ENCODE measurements at places on chromosomes 16 and 17.

DNA sequence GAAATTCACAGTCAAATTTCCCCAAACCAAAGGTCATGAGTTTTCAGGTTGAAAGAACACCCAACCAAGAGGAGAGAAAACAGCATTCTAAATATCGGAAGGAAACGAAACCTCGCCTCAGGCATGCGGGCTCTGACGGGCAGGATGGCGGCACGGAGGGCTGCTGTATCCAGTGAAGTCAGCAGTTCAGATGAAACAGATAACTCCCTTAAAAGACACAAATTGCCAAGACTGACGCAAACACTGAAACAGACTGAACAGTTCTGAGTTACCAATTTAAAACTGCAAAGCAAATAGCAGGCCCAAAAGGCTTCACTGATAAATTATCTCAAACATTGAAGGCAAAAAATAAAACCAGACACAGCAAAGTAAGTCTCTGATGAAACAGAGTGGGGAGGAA is 20.6 kb upstream of the CDH15 start:
- no peak for DNase-seq

- DNase-seq, result no peak
Observed at GRCh38 chr16:88978608-88979346, 1.8 kb upstream of the CBFA2T3 start.

DNA sequence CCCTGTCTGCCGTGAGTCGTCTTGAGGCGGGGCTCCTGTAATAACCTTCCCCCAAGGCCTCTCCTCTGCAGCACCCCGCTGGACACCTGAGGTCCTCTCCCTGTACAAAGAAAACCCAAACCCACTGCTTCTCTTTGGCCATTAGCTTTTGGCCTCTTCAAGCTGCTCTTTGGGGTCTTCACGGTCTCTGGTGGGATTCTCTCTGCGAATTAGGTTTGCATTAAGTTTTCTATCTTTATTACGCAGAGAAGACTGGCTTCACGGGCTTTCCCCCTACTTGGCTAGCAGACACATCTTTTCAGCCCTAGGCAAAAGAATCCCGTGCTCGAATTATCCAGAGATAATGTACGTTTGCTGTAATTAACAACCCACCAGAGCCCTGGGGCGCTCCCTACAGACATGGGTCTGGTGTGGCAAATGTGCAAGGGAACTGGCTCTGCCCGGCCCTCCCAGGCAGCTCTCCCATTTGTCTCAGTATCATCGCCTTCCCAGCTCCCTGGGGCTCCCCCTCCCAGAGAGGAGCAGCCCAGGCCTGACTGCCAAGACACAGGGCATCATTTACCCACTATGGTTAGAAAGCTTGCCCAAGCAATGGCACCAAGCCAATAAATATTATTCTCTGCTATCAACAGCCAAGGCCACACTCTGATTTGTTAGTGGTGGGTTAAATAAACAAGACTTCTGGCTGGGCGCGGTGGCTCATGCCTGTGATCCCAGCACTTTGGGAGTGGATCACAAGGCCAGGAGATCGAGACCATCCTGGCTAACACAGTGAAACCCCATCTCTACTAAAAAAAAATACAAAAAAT is 24.7 kb upstream of the KLHDC4 start:
- DNase-seq, result no peak

DNA sequence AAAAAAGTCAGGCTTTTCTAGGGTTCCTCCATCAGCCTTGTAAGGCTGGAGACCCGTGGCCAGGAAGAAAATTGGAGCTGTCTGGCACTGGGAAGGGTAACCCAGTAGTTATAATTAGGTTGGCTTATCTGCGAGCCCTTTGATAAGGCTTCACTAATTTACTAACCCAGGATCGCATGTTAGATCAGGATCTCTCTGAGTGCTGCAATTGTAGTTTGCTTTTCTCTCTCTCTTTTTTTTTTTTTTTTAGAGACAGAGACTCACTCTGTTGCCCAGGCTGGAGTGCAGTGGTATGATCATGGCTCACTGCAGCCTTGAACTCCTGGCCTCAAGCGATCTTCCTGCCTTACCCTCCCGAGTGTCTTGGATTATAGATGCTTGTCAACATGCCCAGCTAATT is 17.0 kb downstream of the ABCC1 start:
- no peak for DNase-seq
